Neural progenitor cell (in vitro differentiated cells): ENCODE measurements at places on chromosomes 12 and 14.

DNA sequence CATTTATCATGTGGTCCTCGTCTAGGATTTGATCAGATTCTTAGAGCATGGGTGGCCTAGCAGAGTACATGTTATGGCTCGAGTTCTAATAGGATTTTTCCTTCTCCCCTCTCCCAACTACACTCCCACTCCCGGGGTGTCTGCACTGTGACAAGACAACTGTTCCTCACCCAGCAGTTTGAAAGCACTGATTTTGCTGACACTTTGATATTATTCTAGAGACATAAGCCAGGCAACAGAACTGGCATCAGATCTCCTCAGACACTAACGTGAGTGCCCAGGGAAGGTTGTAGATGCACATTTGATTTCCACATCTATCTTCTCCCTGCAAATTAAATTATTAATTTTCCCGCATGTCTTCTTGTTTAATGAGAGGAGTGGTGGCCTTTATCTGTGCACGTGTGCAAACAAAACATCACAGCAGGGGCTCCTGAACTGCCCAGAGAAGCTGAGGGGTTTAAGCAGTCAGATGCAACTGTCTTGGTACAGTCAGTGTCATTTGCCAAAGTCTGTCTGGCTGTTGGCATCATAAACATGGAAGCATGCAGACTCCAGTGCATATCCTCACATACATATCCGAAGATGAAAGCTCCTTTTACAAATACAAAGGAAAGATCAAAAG is 491.8 kb downstream of the NPAS3 start:
- DNase-seq: peak; percentile 63

DNA sequence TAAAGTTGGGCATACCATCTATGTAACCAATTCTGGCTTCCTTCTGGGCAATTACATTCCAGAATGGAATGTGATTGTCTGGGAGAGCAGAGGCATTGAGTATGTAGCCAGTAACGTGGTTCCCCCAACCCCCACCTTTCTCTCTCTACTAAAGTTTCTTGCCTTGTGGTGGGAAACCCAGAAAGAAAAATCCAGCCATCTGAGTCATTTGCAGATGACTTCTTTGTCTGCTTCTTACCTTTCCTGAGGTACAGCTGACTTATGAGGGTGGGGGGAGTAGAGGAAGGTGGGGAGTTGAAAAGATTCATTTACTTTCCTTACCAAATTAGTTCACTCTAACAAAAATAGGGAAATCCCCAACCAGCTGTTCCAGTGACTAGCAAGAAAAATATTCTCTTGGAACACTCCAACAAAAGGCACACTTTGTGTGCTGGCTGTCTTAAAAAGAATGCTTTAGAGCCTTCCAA is 112.1 kb upstream of the FRMD6 start:
- no peak for DNase-seq

DNA sequence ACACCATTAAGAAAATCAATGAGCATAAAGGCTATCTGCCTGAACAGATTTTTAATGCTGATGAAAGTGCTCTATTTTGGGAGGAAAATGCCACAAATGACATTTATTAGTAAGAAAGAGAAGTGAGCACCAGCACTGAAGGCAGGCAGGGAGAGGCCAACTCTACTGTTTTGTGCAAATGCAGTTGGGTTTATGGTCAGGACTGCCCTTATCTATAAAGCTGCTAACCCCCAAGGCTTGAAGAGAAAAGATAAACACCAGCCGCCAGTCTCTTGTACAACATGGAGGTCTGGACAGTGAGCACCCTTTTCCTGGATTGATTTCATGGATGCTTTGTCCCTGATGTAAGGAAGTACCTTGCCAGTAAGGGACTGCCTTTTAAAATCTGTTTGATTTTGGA is 246.8 kb upstream of the SFSWAP start:
- DNase-seq: no peak

GRCh38 chr14:35406506-35407305 is 2.2 kb upstream of the NFKBIA start:
- peak; percentile 71 for DNase-seq

GRCh38 chr12:99137124-99137855 is 492.2 kb downstream of the APAF1 start:
- no peak for DNase-seq
